ENCODE measurements at places on chromosomes 1 and 21.

GRCh38 chr1:2587860-2588571 is 1.4 kb downstream of the PRXL2B start:
- DNase-seq: no peak

DNA sequence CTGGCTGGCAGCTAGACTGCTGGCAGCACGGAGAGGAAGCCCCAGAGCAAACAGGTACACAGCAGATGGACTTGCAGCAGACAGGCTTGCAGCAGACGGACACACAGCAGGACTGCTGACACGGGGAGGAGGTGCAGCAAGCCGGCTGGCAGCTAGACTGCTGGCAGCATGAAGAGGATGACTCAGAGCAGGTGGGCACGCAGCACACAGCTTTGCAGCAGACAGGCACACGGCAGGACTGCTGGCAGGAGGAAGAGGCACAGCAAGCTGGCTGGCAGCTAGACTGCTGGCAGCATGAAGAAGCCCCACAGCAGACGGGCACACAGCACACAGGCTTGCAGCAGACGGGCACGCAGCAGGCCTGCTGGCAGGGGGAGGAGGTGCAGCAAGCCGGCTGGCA is 498 bp downstream of the KRTAP10-2 start:
- DNase-seq: no peak

GRCh38 chr1:3312898-3313575 is 141.4 kb upstream of the ARHGEF16 start:
- no peak for DNase-seq

GRCh38 chr1:61293197-61293596 is 210.8 kb downstream of the NFIA start:
- DNase-seq: no peak

DNA sequence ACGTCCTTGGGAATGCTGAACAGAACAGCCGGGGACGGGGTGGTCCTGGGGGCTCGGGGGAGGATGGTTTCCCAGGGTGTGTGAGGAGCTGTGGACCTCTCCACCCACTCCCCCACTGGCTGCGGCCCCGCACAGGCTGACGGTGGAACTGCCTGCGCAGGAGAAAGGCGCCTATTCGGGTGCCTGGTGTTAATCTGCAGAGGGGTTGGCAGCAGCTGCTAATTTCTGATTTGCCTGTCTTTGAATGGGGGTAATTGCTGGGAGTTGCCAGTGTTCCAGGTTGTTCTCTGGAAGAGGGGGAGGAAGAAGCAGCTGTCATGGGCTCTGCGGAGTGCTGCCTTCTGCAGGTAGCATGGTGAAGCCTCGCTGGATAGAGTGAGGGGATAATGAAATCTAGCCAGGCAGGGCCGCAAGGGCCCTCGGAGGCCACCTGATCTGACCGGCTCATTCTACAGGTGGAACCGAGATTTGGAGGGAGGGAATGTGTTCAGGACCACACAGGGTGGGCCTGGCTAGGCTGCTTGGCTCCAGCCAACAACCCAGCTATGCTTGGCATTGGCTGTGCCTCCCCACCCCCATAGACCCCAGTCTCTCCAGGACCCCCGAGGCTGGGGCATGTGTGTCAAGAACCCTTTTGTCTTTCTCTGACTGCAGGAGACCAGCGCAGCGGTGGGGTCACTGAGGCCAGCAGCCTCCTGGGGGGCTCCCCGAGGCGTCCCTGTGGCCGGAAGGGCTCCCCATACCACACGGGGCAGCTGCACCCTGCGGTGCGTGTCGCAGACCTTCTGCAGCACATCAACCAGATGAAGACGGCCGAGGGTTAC is 67.1 kb downstream of the PTPRU start:
- no peak for DNase-seq

DNA sequence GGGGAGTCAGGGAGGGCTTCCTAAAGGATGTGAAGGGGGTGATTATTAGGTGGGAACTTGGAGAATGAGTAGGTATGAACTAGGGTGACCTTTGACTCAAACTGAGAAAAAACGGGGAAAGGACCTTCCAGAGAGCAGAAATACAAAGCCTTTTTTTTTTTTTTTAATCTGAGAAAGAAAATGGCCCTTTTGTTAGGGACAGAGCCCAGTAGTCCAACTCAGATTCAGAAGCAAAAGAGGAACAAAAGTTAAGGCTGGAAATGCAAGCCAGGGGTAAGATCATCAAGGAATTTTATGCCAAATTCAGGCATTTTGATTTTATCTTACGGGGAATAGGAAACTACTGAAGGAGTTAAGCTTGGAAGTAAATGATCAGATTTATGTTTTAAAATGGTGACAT is 96.0 kb upstream of the SMYD2 start:
- no peak for DNase-seq

- no peak for DNase-seq
Measured at GRCh38 chr1:199109160-199109559, 470.3 kb downstream of the PTPRC start.

DNA sequence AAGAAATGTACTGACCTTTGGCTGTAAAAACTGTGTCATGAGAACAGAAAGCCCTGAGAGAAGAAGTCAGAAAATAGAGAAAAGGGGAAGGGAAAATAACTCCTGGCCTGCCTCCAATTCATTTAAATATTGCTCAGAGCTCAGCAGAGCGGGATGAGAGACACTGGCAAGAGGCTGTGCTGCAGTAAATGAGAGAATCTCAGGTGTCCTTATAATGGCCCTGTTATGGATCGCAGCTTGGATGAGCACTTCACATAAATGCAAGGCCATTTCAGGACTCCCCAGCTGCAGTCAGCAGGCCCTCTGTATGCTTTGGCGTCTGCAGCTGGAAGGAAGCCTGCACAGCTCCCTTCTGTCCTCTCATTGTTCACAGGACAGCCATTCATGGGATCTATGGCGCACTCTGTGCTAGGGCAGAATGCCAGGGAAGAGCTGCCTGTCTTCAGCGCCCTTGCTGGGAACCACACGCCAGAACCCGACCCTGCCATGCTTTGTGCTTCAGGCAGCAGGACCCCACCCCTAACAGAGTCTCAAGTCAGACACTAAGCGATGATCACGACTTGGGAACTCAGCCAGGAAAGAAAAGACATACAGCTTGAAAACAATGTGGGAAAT is 20.7 kb upstream of the ABCB10 start:
- peak; percentile 36 for DNase-seq

- DNase-seq: no peak
Measured at GRCh38 chr1:29651246-29651645, 414.9 kb downstream of the PTPRU start.

- DNase-seq: no peak
Measured at GRCh38 chr1:38551318-38552307, 308.0 kb downstream of the RRAGC start.

DNA sequence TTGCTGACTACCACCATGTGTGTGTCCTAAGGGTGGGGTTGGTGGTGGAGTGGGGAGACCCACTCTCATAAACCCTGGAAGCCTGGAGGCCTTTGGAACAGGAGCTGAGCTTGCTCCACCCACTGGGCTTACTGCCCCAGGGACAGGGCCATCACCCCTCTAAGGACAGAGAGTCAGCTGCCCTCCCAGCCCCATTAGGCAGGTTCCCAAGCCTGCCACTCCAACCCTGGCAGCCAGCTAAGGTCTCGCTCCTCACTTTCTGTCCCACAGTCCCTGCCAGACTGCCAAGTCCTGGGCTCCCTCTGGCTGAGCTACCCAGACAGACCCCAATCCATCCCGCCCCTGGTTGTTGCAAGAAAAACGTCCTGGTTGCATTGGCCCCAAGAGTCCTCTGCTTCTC is 3.8 kb downstream of the NT5C1A start:
- no peak for DNase-seq

DNA sequence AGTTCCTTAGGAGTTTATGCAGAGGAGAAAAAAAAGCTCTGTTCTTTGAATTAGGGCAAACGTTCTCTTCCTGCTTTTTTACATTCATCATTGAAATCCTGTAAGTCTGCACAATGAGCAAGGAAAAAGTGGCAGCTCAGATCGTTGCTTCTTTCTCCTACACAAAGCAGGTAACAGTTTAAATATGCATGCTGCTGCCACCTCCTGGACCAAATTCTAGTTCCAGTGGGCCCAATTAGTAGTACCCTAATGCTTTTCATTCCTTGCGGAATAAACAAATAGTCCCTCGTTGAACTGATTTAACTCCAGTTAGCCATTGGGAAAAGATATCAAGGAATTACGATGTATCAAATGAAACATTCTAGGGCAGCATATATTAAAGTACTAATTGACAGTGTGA is 20.1 kb downstream of the YTHDF2 start:
- no peak for DNase-seq

GRCh38 chr1:111725192-111725591 is 14.0 kb downstream of the INKA2 start:
- DNase-seq: no peak

DNA sequence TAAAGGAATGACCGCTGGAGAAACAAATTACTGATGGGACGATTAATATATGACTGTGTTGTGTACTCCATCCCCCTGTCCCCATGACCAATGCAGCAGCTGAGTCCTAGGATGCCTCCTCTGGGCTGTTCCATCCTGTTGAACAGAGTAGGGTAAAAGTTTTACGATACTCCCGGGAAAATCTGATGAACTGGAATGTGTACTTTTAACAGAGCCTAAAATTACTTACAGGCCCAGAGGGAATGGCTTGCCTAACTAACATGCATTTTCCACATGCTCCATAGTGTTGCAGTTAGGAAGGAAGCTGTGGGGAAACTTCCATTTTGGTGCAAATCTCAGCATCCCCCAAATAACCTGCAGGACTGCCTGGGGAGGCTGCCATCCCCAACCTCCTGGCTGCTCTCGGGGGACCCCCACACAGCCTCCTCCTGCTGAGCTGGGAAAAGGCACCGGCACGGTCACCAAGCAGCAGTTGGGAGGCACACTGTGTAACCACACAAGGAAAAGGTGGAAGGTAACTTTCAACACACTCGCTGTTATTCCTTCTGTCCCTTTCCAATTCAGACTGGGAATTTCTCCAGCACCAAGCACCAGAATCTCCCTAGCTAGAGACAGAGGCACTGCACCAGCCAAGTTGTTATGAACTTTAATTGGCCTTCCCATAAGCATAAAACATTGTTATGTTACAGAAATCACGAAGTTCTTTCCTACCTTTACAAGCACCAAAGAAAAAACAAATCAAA is 97.2 kb downstream of the BCAR3 start:
- no peak for DNase-seq

DNA sequence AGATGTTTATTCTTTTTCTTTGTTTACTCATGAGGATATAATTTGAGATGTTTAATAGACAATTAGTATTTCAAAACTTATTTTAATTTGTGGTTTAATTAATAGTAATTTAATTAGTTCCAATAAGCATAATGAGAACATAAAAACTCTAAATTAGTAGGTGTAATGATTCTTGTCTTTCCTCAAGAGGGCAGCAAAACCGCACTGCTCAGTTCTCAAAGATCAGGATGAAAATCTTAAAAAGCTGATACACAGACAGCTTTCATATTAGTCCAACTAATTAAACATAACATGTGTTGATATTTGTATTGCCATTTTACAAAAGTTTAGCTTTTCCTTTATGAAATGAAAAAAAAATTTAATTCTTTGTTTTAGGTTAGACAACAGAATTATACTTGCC is 106.7 kb upstream of the C21orf91 start:
- peak; percentile 21 for DNase-seq

GRCh38 chr1:46011121-46011695 is 121.2 kb downstream of the PIK3R3 start:
- no peak for DNase-seq

DNA sequence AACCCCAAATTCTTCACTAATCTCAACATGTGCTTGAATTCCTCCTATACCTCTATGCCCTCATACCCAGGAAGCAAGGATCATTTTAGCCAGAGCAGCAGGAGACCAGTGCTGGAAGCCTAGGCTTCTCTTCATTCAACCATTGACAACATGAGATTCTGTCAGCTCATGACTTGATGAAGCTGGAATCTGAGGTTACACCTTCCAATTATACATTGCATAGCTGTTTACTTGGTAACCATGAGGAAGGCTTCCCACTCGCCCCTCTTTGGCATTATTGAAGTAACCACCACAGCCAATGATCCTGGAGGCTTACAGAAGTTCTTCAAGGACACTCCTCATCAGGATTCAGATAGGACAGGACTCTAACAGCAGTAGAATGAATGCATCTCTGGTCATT is 160.3 kb downstream of the TPR start:
- DNase-seq: no peak

- no peak for DNase-seq
Measured at GRCh38 chr1:78419309-78419708, 71.5 kb upstream of the PTGFR start.

GRCh38 chr1:101781201-101781831 is 215.4 kb downstream of the OLFM3 start:
- no peak for DNase-seq

DNA sequence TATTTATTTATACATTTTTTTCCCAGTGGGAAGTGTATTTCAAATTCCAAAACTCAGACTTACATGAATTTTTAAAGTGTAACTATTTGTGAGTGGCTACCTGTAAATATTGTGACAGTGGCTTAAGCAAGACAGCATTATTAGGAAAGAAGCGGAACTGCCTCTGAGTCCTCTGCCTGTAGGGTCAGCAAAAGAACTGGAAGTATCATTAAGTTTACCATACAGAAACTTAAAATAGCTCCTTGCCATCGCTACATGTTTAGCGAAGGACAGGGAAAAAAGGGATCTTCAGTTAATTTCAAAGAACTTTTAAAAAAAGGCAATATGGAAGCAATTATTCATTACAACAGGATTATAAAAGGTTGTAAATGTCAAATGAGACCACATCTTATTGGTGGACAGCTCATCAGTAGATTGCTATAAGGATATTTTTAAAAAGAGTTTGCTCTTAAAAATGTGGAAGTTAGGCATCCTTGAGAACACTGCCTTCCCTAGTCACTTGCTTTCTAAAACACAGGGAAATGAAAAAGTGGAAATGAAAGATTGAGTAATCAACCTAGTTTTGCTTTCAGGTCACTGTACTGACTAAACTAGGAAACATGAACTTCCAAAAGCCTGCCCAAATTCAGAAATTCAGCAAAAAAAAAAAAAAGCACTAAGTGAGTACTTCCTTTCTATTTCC is 39.2 kb downstream of the NSL1 start:
- DNase-seq: peak; percentile 14

DNA sequence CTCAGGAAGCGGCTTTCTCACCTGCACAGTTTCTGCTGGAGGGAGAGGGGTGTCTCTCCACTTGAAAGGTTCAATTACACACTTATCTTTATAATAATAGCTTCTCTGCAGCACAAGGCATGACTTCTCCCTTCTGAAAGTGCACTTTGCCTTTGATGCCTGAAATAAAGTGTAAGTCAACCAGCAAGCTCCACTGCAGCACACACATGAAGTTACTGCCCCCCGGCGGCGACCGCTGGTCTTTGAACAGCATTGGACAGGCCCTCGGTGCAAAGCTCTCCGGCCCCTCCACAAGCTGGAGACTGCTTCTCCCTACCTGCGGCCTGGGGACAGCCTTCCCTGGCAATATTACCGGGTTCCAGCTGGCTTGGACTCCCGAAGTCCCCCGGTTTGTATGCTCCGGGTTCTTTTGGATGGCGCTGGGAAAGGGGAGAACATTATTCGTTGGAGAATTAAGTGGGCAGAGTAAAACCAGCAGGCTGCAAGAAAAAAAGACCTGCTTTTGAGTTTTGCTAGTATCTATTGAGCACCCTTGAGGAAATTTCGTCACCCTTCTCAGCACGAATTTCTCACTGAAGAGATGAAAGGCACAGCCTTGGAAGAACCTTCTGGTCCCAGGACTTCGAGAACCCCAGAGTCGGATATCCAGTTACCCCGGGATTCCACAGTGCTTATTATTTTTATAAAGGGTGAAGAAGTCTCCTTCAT is 11.8 kb downstream of the RCAN1 start:
- peak; percentile 57 for DNase-seq
